Inflammatory macrophage treated with lipopolysaccharide for 4 hours (primary cell): ENCODE measurements at places on chromosomes 11 and 22.

DNA sequence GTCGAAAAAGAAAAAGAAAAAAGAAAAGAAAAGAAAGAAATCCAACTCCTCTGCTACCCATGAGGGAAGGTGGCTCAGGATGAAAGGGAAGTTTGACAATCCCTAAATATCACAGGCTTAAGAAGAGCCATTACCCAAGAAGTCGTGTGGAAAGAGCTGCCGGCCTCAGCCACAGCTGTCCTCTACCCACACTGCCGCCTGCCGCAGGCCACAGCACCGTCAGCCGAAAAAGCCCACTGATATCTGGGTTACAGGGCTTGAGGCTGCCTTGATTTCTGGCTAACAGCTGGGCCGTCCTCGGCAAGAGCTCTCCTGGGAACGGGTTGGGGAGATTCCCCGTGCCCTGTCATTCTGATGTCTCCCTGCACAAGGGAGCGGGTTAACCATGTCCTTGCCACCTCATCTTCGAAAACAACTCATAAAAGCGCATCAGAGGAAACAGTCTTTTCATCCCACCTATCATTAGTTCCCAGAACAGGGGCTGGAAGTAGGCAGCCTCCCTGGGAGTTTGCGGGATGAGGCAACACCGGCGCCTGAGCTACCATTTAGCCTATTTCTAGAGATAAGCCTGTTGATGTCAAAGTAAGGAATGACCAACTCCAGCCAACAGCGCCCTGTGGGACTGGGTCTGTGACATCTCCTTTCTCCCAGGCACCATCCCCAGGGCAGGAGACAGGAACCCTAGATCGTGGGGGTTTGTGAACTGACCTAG, 21.8 kb upstream of the SNX32 start:
- DNase-seq: peak; percentile 93

GRCh38 chr11:115280775-115281174, 223.4 kb downstream of the CADM1 start:
- no peak for DNase-seq

GRCh38 chr11:76313271-76313670, 67.7 kb downstream of the THAP12 start:
- DNase-seq: peak; percentile 16

- DNase-seq: no peak
Measured at GRCh38 chr11:61974766-61975631, 7.6 kb upstream of the FTH1 start.

DNA sequence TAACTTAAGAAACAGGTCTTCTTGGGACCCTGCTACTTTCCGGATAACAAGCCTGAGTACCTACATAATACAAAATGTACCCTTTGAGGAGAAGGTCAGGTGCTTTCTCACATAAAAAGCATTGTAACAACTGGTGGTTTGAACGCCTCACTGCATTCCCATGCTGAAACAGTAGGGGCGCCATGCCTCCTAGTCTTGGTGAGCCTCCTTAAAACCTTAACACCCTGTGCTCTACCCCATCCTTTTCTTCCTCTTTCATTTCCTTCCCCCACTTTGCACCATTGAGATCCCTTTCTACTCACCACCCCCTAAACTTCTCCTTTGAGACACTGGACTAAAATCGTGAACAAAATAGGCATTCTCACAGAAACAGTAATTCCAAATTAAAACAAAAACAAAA, 729.3 kb downstream of the NTM start:
- DNase-seq: peak; percentile 50

DNA sequence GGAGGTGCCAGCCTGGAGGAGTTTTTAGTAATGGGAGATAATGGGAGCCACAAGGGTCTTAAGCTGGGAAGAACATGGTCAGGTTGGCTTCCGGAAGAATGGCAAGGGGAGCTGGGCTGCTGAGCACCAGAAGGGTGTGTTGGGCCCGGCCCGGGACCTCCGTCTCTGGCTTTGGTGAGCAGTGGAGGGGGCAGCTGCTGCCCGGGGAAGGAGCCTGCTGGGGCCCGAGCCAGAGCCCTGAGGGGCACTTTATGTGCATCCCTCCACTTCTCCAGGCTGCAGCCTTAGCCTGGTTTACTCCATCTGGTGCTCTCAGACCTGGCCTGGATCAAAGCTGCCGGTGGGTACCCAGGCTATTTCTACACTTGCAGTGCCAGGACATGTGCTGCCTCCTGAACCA, 8.7 kb upstream of the NPAS4 start:
- no peak for DNase-seq

DNA sequence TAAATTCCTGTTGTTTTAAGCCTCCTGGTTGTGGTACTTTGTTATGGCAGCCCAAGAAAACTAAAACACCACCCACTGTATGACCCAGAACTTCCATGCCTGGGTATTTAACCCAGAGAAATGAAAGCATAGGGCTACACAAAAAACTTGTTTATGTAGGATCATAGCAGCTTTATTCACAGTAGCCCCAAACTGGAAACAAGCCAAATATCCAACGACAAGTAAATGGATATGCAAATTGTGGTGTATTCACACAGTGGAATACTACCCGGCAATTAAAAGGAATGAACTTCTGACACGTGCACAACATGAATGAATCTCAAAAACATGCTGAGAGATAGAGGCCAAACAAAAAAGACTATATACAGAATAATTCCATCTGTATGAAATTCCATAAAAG, 62.2 kb upstream of the NAV2 start:
- no peak for DNase-seq

GRCh38 chr11:22302368-22302767, 35.8 kb upstream of the SLC17A6 start:
- no peak for DNase-seq

GRCh38 chr11:89498845-89499448, 7.8 kb upstream of the NOX4 start:
- DNase-seq: no peak

GRCh38 chr11:19374151-19374569, 133.4 kb upstream of the E2F8 start:
- DNase-seq: no peak

- no peak for DNase-seq
Measured at GRCh38 chr11:12682737-12683500, 8.7 kb downstream of the TEAD1 start.

DNA sequence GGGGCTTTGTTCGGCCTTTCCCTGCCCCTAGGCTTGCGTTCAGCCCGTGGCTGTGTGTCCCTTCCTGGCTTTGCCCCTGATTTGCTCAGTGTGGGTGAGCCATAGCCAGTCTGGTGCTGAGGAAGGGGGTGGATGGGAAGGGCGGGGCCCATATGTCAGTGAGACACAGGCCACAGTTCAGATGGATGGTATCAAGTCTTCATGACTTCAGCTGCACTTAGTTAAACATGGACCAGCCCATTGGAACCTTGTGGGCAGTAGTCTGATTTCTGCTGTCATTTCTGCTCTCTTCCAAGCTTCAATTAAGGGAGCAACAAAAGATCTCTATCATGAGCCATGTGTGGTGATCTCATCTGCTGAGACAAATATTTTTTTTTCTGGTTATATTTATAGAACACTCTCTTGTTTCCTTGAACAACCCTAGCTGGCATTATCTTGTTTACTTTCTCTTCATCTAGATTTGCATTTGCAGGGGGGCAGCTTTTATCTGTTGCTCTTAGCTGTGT, 21.6 kb upstream of the PEX26 start:
- DNase-seq: peak; percentile 72

DNA sequence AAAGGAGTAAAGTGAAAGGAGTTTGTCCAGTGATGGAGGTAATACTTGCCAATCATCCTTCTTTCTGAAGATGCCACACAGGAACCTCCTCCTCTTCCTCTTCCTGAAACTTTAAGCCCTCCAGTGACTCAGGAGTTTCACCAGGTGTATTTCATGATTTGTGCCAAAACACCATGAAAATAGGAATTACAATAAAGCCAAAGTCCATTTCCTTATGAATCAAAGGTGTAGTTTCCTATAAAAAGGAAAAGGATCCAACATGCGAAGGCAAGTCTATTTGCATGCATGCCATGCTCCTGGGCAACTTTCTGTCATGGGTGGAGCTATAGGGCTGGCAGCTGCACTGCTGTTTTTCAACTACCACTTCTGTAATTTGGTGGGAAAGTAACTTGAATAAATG, 9.8 kb upstream of the POU2AF1 start:
- no peak for DNase-seq
